ENCODE measurements at places on chromosomes 12 and 14.

DNA sequence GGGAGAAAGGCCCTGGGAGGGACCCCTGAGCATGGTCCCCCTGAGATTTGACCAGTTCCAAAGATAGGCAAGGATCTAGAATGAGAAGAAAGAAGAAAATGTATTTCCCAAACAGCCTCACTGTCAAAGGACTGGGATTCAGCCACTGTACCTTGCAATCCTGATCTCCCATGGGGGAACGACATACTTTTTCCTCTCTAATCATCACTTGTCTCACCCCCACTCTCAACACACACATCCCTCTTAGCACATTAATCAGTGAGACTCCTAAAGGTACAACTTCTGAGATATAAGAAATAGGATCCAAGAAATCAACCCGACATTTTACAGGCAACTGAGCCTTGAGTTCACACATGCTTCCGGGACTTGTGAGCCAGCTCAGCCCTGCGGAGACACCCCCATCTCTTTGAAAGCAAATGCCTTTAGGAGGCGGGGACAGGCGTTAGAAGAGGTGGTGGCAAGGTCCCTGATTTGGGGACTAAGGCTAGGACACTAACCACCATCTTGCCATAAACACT lies 1.4 kb downstream of the MAP3K9 start:
- DNase-seq = peak; percentile 21

DNA sequence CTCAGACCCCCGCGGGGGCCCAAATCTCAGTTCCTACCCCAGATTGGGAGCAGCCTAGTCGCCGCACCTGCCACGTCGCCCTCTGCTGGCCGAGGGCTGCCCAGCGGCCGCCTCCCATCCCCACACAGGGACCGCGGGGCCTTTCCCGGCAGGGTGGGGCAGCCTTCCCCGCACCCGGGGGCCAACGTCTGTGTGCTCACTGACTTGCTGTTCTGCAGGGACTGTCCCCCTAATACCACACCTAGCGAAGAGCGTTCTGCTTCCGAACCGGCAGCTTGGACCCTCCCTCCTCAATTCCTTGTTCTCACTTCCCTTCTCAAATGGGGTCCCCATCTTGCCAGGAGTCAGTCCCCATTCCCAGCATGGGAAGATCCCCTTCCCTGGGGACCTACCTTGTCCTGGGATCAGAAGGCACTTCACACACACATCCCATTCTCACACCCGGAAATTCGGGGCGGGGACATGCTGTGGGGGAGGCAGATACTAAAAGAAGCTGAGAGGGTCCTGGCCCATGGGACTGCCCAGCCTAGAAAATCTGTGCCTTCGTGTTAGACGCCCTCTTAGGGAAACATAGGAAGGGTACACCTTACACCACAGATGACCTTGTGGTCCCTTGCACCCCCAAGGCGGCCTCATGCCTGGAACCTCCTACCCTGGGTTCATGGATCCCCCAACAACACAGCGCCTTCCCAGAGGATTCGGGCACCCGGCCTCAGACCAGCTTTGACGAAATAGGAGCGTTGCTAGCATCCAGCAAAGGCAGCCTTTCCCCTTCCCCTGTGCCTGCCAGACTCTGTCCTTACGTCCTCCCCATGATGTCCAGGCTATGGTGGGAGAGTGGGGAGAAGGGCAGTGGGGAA lies 16.4 kb downstream of the ACVRL1 start:
- no peak for DNase-seq

DNA sequence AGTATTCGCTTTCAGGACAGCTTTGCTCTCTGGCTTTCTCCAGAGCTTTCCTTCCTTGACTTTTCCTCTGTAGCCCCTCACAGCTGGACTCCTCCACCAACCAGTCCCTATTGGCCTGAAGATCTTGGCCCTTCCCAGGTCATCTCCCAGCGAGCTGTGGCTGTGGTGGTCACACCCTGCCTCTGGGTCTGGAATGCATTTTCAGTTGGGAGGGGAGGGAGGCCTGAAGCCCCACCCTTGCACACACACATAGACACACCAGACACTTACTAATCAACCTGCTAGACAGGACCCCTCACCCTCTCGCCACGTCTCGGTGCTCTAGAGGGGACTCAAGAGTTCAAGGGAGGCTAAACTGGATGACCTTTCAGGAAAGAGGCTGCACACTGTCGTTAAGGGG lies 13.9 kb downstream of the JDP2 start:
- DNase-seq = no peak

- DNase-seq = peak; percentile 60
Measured at GRCh38 chr12:127650626-127651025, 616.3 kb upstream of the TMEM132C start.

DNA sequence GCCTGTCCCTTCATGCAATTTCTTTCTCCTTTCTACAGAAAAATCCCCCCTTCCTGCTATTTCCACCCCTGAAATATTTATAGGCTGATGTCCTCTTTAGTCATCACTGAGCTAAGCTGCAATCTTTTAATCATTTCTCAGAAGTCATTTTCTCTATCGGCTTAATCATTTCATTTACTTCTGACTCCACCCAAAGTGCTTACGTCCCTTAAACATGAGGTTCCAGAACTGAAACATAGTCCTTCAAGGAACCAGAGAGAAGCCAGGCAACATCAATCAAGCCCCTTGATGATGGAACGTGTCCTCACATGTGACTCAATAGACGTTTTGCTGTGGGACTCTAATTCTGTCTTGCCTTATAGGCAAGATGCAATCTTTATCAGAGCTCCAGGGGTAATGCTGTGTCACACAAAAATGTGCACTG lies 148.7 kb upstream of the KRR1 start:
- peak; percentile 15 for DNase-seq

DNA sequence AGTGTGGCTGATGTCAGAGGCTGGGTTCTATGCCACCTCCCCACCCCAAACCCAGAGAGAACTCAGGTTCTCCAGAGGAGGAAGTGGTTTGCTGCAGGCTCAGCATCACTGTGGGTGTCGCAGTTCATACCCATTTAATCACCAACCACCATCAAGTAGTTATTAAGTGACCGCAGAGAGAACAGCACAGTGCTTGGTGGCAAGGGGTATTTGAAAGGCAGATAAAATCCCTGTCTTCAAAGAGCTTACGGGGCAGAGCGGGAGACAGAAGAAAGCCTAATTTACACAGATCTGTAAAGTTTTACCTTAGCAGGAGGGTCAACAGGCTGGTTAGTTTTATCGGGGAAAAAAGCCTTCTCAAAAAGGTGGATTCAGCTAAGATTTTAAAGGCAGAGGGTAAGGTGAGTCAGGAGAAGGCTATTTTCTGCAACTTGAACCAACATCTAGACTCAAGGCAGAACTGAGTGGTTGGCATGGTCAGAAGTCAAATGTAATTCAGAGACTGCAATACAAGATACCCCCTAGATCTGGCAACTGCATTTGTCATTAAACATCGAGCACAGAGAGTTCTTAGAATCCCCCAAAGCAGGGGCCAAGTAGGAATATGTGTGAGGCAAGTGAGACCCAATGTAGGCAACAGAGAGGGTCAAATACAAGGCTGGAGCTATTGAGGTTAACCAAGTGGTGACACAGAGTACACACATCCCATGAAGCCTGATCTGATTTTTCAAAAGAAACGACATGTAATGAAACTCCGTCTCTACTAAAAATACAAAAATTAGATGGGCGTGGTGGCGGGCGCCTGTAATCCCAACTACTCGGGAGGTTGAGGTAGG lies 13.2 kb downstream of the PXN start:
- DNase-seq = no peak

- DNase-seq = no peak
Measured at GRCh38 chr12:64469455-64470142, 17.7 kb downstream of the TBK1 start.

DNA sequence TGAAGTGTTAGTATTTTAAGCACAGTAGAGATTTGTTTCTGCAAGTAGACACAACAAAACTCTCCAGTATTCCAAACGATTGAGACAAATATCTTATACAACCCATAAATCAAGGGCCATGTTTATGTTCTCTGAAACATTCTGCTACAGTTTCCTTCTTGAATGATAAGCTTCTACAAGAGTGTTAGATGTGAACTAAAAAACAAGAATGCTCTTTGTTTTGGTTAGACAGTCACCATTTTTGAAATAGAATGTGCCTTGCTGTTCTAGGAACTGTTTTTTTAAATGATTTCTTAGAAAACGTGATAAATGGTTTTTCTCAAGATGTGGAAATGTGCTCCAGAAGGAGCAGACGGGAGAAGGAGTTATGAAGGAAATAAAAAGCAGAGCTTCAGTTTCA lies 1656.3 kb upstream of the FLRT2 start:
- no peak for DNase-seq

GRCh38 chr12:45343269-45344051 lies 127.6 kb downstream of the ANO6 start:
- DNase-seq = peak; percentile 72

DNA sequence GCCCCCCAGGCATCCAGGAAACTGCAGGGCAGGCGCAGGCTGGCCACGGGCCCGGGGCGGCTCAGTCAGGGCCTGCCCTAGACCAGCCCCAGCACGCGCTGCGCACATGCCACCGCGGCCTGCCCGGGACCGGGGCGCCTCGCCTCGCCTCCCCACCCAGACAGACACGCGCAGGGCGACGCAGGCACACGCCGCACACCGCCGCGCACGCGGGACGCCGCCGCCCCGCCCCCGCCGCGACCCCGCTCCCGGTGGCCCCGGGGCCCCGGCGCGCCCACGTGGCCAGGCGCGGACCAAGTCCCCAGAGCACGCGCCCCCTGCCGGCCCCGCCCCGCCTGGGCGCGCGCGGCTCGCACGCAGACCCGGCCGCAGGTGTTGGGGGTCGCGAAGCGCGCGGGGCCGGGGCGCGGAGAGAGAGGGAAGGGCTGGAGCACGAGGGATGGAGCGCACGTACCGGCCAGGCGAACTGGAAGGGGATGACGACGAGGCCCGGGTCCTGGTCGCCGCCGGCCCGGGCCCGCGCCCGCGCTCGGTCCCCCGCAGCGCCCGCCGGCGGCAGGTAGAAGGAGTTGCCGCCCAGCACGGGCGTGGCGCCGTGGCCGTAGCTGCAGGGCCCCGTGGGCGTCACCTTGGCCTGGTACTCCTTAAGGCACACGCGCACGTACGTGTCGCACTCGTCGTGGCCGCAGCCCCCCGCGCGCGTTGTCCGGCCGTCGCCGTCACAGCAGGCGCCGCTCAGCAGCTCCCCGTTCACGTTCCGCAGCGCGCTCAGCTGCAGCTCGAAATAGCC lies 1.1 kb downstream of the JAG2 start:
- no peak for DNase-seq

DNA sequence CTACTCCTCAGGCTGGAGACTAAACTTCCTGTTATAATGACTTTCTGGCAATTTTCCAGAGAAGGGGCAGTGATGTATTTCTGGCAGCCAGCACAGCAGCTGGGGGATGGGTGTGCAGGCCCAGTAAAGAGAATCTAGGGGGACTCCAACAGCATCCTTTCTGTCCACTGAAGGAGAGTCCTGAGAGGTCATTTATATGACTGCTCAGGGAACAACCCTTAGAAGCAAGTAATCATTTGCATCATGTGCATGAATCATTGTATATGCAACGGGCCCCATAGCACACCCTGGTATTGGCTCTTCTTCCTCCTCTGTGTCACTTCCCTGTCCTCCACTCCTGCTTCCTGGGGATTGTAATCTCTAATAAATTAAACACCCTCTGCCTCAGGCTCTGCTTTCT lies 493.8 kb downstream of the RPS29 start:
- peak; percentile 21 for DNase-seq

DNA sequence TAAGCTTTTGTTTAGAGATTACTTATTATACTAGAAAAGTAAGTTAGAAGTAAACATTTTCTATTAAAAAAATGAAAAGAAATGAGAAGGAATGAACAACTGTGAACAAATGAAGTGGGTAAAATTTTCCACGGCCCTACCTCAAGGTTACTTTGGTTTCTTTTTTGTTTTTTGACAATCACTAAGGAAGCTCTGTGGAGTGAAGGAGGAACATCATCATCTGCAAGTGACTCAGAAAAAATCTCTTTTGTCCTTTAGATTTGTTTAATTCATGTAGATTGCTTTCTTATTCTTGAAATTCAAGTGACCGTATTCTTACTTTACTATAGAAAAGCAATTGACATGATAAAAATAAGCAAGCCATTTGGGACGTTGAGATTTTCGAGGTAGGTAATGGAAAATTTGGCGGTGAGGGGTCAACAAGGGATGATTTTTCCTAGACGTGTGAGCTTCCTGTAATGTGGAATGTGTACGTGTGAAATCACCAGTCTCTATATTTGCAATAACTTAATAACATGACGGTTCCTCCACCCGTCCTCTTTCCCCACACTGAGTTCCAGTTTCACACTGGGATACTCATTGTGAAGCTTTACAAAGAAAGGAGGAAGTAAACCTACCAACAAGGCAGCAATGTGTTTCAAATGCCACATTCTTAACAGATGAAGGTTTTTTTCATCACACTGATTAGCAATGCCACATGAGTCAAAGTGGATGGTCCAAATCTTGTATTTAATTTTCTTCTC lies 62.3 kb upstream of the EGLN3 start:
- no peak for DNase-seq

GRCh38 chr14:44657696-44658388 lies 150.8 kb upstream of the FSCB start:
- no peak for DNase-seq

- no peak for DNase-seq
Measured at GRCh38 chr14:39621223-39621622, 189.0 kb upstream of the FBXO33 start.

Measured in T1000 (cell line).